ENCODE measurements at places on chromosomes 2 and 18.

DNA sequence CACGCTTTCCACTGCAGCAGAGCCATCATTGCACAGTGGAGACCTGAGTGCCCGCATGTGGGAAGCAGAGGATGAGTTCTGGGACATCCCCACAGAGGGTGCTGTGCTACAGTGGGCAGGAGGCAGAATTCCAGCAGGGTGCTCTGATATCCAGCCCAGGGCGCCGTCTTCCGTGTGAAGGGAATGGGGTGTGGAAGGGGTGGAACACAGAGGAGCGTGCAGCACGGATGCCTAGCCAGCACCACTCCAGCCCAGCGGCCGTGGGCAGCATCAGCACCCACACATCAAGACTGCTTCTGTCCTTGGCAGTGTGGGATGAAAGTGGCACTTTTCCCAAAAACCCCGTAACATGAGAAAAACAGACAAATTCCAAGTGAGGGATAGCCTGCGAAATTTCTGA, 134.3 kb downstream of the ZNF236 start:
- DNase-seq: no peak

- DNase-seq: no peak
Observed at GRCh38 chr18:10139783-10140410, 226.1 kb downstream of the VAPA start.

DNA sequence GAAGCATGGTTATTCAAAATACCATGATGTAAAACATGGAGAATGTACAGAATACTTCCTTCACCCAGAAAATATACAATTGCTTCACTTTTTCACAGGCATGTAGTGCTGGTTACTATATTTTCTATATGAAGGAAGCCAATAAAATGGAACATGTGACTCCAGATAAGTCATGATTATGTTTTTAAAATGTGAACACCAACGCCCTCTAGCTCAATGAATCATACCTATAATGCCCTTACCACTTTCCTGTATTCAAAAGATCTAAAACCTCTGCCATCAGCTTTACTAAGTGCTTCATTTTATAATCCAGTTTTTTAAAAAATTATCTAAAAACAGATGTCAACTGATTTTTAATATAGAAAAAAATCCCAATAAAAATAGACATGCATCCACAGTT, 59.9 kb downstream of the SMAD2 start:
- no peak for DNase-seq

- DNase-seq: no peak
Observed at GRCh38 chr2:152782171-152782570, 63.8 kb downstream of the ARL6IP6 start.

GRCh38 chr18:34048423-34048822, 176.3 kb downstream of the NOL4 start:
- DNase-seq: no peak
